Pulmonary artery endothelial cell (primary cell): ENCODE measurements at places on chromosomes 1 and 21. TPM values are rescaled to one million over a fixed set of nuclear protein-coding genes. Genes with fewer than 3 reads are reported as not detected.
A peak's percentile ranks its signal among the peaks of the same experiment; 100 is the strongest.

IRF2BP2 gene
- 62.4 and 74.6 TPM in 2 replicates for total RNA-seq

TEDDM1 gene
- total RNA-seq = not detected in 2 replicates

HUNK gene
- total RNA-seq = not detected in 2 replicates

NCAM2 gene
- total RNA-seq = 0.11 and 0.40 TPM in 2 replicates

ZNF670 gene
- 6.2 TPM in 2 replicates for total RNA-seq

FOXD3 gene
- not detected in 2 replicates for total RNA-seq

GRCh38 chr1:153395776-153396175 lies 4.9 kb upstream of the S100A8 start:
- no peak for DNase-seq

DNA sequence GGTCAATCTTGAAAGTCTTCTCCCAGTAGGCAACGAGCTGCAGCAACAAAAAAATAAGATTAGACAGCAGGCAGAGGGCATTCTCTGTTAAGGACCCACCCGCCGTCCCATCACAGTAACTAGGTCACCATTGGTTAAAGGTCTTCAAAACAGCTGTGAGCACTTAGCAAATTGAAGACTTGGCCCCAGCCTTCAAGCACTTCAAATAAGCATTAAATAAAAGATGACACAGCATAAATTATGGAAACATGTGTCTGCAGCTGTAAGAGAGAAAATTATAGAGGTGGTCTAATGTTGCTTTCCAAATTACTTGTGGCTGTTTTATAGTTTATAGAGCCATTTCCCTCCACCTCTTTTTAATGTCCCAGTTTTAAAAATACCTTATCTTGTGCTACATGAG lies 61.2 kb downstream of the VANGL1 start:
- DNase-seq = no peak

NPR1 gene
- 18.5 and 33.1 TPM in 2 replicates for total RNA-seq

DNA sequence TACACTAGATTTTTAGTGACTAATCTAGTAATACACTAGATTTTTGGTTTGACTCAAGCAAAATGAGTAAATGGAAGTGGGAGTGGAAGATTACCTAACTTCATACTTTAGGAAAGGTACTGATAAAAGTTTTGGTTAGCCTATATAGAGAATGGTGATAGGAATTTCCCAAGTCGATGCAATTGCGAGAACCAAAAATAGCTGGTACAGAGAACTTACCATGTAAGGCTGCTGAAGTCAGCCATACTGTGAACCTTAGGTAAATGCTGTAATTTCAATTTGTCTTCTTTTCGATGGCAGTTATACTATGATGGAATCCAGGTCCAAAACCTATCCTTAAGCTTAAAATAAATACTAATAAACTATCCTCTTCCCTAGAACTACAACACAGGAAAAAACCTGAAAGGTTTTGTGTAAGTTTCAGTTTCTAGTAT lies 4.6 kb downstream of the PNRC2 start:
- DNase-seq = no peak

DNA sequence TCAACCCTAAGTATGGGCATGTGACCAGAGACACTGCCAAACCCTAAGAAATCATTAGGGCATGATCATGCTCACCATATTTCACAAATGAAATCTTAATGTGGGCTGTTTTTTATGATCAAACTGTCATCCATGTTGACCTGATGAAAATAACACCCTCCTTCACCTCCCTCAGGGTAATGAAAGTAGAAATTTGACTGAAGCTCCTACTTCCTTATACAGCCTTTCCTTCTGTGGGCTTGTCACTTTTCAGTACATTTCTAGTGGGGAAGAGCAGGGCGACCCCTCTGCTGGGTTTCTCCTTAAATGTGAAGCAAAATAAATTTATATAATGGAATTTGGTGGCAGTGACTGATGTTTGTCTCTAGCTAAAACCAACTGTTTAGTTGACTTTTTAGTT lies 25.9 kb downstream of the IVNS1ABP start:
- DNase-seq = no peak

- peak; percentile 92 for DNase-seq
Observed at GRCh38 chr1:45750298-45751038, at the start of gene IPP. Gene IPP, minus strand, starts transcription at chr1:45750653. Its CDS starts 4,242 bp downstream, at chr1:45746411.

- DNase-seq = no peak
Observed at GRCh38 chr1:157198619-157199420, 60.6 kb upstream of the ETV3 start.

F5 gene
- total RNA-seq = 0.04 and 0.13 TPM in 2 replicates

CLCA4 gene
- total RNA-seq = under 0.01 TPM in 1 of 2 replicates, not detected in the other

SNAPIN gene
- 60.6 and 61.7 TPM in 2 replicates for total RNA-seq

- no peak for DNase-seq
Observed at GRCh38 chr1:66182551-66183178, 351.3 kb upstream of the SGIP1 start.

CENPL gene
- 17.5 and 35.8 TPM in 2 replicates for total RNA-seq

GRCh38 chr1:175002910-175003517 lies 3.3 kb downstream of the CACYBP start:
- no peak for DNase-seq

GABRD gene
- total RNA-seq = not detected in 2 replicates

NUCKS1 gene
- total RNA-seq = 162 and 182 TPM in 2 replicates

DNA sequence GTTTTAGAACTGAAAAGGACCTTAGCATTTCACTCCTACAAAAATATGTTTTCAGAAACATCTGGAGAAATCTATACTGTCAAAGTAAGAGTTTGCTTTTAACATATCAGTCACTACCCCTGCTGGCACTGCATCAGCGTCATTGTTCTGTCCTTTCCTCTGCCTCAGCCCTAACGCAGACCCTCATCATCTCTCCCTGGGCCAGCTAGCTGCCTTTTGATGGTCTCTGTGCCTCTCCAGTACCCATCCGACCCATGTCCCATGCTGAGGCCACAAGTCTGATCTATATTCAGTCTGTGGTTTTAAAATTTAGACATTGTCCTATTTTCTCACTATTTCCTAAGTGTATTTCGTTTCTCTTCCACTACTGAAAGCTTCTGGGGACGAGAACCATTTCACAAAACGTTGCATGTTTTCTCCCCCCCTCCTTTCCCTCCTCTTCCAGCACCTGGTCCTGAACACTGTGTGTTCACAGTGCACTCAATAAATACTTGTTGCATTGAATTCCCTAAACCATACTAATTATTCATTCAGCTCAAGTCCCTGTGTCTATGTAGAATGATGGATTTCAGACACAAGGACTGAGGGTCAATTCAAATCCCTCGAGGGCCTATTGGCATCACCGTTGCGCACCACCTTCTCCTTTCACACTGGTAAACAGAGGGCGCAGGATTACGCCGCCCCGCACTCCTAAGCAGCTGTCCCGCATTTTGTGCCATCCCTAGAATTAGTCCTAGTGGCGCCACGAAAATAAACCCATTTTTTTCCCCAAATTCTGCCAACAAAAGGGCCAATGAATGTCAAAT lies 53.4 kb downstream of the CD2 start:
- DNase-seq = no peak

DNA sequence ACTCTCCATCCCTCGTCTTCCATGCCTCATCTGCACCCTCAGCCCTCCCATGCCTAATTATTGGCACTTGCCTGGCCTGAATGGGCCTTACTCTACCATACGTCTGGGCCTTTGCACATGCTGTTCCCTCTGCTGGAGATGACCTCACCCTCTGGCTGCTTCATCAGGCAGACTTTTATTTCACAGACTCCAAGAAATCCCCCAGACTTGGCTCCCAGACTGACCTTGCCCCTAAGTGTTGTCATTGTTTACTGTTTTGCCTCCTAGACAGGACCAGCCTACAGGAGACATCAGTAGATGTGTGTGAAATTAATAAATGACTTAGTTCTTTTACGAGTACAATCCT lies 5.2 kb upstream of the AHDC1 start:
- no peak for DNase-seq

DNA sequence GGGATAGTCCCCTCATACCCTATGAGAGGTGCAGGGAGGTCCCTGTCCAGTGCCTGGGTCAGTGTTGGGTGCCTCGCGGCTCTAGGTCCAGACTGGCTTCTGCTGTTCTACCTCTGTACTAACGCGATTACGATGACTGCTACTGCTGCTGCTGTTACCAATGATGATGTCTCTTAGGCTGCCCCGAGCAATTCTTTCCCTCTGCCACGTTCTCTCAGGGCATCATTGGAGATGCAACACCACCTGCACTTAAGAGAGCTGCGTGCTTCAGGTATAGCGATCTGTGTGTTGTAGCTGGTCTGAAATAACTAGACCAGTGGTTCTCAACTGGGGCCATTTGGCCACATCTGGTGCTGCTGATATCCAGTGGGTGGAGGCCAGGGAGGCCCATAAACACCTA lies 36.9 kb downstream of the KAZN start:
- DNase-seq = no peak
